Mesenteric fat pad (tissue), 1 donor: ENCODE measurements at places on chromosomes 13 and 19. TPM values are rescaled to one million over a fixed set of nuclear protein-coding genes. Genes with fewer than 3 reads are reported as not detected.
A peak's percentile ranks its signal among the peaks of the same experiment; 100 is the strongest.

DNA sequence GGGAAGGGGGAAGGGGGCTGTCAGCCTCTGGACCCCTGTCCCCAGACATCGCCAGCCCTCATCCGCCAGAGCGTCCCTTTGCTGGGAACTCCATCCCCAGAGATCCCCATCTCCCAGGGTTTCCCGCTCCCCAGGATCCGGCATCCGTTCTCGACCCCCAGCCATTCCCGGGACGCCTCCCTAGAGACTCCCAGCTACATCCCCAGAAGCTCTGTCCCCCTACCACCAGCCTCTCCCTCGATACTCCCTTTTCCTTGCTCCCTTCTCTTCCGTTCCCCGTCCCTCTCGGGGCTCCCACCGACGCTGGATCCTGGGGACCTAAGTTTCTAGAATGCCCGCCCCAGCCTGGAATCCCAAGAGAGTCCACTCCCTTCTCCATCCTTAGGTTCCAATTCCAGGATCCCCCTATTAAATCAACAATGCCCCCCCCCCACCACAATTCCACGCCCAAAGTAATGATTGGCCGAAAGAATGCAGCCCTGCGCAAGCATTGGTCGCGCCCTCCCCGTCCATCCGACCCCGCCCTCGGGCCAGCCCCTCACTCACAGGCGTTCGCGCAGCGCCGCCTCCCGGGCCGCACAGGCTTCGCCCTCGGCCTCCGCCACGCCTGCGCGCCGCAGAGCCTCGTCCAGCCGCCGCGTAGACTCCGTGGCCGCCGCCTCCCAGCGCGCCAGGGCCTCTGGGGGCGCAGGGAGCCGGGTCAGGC, 3.2 kb downstream of the CCDC194 start:
- peak; percentile 96 for DNase-seq

DNA sequence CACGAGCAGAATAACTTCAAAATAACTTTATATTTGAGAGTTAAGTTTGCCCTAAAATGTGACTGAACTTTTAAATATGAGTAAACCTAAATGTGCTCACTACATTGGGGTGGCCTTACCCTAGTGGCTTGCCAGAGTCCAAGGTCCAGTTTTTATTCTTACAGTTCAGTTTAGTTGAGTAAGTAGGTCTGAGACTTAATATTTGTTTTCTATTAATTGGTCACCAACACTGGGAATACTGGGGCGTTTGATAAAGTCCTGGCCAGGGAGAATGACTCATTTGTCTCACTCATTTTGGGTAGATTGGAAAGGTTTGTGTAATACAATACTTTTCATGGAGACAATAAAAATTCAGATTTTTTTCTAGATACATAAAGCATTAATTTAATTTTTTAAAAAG, 127.8 kb upstream of the SPATA13 start:
- DNase-seq, result no peak

NTF4 gene
- total RNA-seq, result not detected

GRCh38 chr13:79466872-79467271, 14.1 kb upstream of the NDFIP2 start:
- DNase-seq, result no peak

RNF113B gene
- total RNA-seq, result not detected

ZNF699 gene
- total RNA-seq, result 3.6 TPM

DNA sequence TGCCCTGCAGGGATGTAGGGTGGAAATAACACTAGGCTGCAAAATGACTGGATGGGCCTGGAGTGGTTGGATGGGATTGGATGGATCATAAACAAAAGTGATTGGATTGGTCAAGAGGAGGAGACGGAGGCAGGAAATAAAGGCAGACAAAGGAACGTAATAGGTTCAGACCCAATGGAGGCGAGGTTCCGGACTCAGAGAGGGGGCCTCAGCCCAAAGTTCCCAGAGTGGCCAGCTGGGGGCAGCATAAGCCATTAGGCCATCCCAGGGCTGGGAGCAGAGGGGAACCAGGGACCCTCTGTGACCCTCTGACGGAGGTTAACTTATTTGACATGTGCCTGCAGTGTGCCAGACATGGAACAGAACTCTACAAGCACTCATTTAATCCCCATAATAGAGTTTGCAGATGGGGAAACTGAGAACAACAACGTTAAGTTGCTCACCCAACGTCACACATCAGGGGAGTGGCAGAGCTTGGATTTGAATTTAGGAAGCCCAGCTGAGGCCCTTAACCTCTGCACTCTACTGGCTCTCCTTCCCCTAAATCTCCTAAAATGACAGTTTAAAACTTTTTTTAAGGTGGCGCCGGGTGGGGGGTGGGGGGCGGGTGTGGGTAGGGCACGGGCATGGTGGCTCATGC, 15.3 kb upstream of the MAP1S start:
- DNase-seq, result no peak

DNA sequence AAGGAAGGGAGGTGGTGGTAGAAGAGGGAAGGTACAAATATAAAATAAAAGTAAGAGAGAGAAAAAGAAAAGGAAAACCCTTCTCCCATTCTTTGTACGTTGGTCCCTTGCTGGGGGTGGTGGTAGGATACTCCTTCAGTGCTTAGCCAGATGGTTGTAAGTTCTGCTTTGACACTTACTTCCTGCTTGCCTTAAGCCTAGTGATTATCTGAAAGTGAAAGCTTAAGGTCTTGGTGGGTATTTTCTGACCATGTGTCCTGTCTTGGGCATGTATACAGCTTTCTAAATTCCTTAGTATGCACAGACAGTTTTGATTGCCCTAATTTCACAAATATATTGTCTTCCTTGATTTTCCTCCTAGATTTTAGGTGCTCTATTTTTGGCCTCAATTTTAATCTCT, 314.8 kb downstream of the PCDH17 start:
- no peak for DNase-seq

ZNF471 gene
- 6.2 TPM for total RNA-seq

C1QTNF9 gene
- total RNA-seq, result 1.0 TPM

DNA sequence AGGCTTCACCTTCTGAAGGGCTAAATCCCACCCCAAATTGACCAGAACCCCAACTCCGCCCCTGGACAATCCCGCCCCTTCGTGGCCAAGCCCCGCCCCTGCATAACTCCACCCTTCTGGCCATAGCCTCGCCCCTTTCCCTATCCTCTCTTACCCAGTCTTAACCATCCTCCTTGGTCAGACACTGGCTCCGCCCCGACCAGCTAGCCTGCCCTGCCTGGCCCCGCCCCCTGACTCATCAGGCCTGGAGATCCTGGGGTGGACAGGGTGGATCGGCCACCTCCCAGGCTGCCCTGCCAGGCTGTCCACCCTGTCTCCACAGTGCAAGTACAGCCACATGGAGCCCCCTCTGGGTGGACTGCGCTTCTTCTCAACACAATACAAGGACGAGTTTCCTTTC, 8.0 kb upstream of the ZNF358 start:
- DNase-seq, result peak; percentile 94

DNA sequence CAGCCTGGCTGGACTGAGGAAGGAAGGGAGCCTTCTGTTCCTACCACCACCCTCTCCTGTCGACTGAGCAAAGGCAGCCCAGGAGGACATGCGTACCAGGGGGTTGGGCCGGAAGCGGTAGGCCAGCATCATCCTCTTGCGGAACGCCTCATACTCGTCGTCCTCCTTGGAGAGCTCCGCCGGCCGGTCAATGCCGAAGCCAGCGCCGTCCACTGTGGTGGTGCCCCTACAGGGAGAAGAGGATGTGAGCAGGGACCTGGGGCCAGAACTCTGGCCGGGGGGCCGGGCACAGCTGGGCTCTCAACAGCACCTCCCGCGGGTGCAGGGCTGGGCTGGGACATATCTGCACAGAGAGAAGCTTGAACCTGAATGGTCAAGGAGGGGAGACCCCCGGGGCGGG, 3.8 kb upstream of the TM6SF2 start:
- DNase-seq, result no peak

DNA sequence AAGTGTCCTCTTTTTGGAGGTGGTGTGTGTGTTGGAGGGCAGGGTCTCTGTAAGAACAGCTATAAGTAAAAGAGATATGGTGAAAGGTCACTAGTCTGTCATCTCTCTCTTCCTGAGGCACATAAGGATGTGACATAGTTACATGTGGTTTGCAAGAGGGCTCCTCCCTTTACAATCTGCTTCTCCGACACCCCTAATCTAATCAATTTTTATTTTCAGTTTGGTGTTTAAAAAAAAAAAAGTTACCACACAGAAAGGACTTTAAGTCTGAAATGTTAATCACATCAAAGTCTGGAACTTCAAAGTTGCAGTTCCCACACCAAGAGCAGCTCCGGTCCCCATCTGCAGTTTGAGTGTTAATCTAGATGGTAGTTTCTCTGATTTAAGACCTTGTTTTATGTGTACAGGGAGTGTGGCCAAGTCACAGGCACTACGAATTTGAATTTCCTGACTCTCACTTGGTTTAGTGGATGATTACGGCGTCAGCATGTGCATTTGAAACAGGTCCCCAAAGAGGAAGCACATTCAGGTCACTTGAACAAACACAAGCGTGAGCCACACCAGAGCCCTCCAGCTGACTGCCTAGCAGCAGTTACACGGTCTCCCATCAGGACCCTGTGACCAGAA, 53.1 kb downstream of the FOXO1 start:
- DNase-seq, result no peak
